Caudate nucleus (tissue), 63 donors: ENCODE measurements at places on chromosomes 4 and X.

- no peak for DNase-seq
Observed at GRCh38 chrX:118988911-118989310, 14.5 kb downstream of the LONRF3 start.

DNA sequence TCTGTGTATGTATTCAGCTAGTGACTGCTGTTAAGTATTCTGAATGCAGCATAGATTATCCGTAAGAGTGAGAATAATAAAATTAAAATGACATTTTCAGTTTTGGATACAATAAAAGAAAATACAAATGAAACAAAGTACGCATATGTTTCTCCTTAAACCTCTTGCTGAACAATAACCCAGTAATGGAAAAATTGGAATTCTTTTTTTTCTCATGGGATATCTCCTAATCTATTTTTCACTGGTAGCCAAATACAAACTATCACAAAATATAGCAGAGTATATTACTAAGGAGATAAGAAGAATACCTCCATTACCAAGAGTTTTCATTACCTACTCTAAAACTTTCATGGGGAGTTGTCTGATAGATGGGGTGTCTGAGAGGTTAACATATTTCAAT is 6.0 kb downstream of the RAB28 start:
- no peak for DNase-seq

DNA sequence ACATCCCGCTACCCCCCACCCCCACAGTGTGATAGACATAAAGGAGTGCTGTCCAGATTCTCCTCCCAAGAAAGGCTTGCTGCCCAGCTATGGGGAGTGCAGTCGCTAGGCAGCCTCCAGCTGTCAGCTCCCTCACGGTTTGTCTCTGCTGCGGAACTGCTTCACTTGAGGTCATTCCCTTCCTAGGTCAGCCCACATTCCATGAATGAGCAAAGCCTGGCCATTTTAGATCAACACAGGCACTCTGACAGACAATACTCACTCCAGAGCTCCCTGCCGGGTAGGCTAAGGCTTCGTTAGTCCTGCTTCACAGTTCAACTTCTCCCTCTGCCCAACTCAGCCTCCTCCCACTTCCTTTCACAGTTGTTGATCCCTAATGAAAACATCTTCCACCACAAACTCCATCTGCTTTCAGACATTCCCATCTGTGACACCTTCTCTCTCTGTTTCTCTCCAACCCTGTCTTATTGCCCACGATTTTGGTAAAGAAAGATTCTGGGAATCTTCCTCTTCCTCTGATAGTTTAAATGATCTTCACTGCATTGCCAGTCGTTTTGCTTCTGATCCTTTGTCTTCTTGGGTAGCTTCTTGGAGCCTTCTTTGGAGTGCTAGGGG is 318.9 kb upstream of the F9 start:
- no peak for DNase-seq

DNA sequence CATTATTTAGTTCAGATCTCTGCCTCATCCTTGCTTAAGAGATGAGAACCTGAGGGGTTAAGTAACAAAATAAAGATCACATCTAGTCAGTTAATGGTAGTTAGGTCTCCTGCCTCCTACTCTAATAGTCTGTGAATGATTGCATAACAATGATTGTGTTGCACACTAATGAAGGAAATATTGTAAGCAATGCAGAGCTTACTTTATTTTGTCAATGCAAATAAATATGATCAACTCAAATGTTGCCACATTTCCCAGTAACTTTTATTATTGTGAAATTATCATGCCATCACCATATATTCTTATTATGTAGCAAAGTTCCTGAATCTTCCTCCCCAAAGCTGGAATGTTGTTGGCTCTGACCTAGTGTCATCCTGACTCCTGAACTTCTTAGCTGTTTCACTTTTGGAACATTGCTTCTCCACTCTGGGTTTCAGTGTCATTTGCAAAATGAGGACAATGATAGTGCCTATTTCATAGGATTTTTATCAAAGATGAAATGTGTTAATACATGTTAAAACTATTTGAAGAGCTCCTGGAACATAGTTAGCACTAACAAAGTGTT is 17.0 kb upstream of the GABRA4 start:
- no peak for DNase-seq

DNA sequence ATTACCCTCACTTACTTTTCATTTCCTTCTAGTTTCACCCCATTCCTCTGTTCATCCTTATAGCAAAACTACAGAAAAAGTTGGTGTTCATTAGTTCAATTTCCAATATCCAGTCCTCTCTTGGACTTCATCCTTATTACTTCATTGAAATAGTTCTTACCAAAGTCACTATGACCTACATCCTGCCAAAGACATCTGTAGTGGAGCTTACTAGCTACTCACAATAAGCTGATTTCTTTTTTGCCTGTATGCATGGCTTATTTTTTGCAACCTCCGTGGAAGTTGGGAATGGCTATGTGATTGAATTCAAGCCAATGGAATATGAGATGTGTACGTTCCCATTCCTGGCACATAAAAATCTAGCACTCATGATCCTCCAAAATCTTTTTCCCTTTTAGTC is 4.6 kb upstream of the CDKL2 start:
- DNase-seq: no peak

DNA sequence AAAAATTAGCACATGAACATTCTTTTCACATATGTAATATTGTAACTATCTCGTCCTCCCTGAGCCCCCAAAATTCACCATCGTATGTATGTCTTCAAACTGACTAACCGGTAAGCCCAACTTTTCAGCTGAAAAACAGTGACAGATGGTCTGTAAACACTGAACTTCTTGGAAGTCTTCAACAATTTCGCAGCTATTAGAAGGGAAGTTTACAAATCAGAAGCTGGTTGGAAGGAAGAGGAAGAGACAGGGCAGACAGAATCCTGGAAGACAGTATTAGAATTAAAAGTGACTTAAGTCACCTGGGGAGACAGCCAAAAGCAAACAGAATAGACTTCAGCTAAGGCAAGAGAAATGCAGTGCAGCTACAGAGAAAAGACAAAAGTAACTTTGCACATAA is 858.4 kb downstream of the ADGRL3 start:
- no peak for DNase-seq

GRCh38 chrX:17038277-17038676 is 91.8 kb downstream of the REPS2 start:
- DNase-seq: peak; percentile 7

GRCh38 chrX:41759817-41760216 is 35.8 kb downstream of the GPR82 start:
- DNase-seq: no peak

- no peak for DNase-seq
Observed at GRCh38 chrX:87636533-87636932, 118.9 kb downstream of the KLHL4 start.

- DNase-seq: no peak
Observed at GRCh38 chrX:124242131-124242530, 90.3 kb upstream of the TEX13D start.

- DNase-seq: no peak
Observed at GRCh38 chr4:54082168-54082567, 17.8 kb upstream of the CHIC2 start.

DNA sequence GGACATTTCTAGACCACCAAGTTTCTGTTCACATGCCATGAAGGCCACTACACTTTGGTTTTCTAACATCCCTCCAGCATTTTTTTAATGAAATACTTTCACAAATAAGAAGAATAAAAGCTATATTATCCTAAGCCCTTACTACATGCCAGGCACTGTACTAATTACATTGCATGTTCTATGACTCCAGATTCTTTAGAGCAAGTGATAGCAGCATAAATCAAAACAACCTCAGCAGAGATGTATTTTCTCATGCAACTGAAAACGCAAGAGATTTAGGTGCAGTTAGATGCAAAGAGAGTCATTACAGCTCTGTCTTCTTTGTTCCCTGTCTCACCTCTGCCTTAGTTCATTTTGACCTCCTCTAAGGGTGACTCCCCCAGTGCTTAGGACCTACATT is 230.0 kb downstream of the LDB2 start:
- DNase-seq: no peak

DNA sequence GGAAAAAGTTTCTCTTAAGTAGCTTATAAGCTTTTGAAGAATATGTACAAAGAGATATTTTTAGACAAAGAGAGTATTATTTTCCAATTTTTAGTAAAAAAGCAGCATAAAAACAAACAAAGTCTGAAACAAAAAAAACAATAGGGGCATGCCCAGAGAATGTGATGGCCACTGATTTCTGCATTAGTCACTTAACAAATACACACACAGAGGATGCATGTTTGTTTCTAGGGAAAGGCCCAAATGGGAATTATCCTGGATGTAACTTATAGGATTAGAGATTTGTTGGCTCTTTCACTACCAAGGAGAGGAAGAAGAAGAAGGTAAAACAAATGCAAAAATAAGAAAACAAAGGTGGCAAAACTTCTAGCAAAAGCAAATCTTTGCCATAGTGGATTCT is 95.9 kb upstream of the SCOC start:
- no peak for DNase-seq

- DNase-seq: no peak
Observed at GRCh38 chr4:10074767-10075105, 41.9 kb downstream of the WDR1 start.

DNA sequence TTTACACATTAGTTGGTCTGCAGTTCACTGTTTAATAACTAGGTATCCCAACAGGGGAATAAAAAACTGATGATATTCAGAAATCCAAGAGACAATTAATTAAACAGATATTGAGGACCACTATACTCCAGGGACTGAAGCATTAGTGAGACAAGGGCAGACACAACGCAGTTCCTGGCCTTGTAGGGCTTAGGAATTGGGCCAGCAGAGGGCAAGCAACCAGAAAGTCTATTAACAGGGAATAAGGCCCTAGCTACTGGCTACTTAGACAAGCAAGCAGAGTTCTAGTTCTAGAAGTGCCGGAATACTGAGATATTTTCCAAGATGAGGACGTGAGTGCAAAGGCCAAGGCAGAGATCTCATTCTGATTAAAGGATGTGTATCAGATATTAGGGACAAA is 58.6 kb upstream of the ADGRA3 start:
- no peak for DNase-seq

DNA sequence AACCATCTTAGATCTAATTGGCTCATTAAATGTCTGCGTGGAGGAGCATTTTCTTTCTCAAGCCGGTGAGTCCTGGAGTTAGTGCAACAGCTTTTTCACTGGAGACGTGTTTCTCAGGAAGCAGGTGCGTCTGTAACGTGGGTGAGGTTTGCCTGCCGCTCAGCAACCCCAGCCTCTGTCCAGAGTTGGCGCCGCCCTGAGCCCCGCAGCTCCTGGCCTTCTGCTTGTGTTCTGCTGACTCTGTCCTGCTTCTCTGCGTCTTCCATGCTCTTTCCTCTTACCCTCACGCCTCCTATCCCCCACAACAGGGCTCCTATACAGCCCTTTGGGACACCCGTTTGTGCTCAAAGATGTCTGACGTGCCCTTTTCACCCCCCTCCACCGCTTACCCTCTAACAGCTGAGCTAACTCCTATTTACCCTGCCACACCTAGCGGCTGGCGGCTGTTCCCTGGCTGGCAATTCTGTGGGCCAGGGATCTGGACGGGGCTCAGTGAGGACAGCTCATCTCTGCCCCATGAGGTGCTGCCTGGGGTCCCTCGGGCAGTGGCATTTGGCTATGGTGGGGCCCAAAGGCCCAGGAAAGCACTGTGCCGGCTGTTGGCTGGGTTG is 18.8 kb downstream of the DOK7 start:
- DNase-seq: no peak

GRCh38 chr4:57691370-57691769 is 581.2 kb upstream of the IGFBP7 start:
- DNase-seq: no peak

DNA sequence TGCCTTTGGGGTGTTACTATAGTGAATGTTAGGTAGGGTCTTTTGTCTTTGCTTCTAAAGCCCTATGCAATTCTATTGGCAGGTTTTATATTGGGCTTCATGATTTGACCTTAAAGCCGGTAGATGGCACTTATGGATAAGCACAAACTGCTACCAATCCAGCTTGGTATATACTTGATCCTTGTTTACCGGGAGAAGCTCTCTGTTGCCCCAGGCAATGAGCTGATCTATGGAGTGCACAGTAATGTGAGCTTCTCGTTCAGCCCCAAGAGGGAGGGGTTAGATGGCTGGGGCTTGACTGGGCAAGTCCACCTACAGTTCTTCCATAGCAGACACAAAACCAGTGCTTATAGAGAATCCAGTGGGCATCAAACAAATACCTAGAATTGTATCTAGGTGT is 287.2 kb upstream of the CT83 start:
- DNase-seq: no peak
